ENCODE measurements at places on chromosomes 6 and 20.

DNA sequence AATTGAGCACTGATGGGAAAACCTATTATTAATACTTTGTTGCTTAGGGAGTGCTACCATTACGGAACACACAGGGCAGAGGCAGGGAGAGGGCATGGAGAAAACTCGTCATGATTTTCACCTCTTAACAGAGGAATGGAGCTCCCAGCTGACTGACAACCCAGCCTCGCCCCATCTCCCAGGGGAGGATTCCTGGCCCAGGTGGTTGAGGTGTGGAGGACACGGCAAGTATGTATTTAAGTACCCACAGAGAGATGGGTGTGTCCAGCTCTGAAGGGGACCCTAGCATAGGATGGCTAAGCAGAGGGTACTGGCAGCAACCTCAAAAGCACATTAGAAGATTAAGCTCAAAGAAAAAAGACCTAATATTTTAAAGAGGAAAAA is 261.9 kb upstream of the MOCS1 start:
- DNase-seq = no peak

GRCh38 chr20:38290829-38291814 is 12.8 kb upstream of the BPI start:
- DNase-seq = no peak

DNA sequence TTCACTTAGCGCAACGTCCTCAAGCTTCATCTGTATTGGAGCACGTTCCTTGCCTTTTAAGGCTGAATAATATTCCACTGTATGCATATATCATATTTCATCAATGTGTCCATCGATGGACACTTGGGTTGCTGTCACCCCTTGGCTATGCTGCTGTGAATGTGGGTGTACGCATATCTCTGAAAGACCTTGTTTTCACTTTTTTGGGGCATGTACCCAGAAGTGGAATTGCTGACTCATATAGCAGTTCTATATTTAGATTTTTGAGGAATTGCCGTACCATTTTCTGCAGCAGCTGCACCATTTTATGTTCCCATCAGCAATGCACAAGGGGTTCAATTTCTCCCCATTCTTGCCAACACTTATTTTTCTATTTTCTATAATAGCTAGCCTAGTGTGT is 22.8 kb upstream of the SLC23A2 start:
- no peak for DNase-seq

- no peak for DNase-seq
Measured at GRCh38 chr6:35620706-35621105, 68.0 kb downstream of the FKBP5 start.

DNA sequence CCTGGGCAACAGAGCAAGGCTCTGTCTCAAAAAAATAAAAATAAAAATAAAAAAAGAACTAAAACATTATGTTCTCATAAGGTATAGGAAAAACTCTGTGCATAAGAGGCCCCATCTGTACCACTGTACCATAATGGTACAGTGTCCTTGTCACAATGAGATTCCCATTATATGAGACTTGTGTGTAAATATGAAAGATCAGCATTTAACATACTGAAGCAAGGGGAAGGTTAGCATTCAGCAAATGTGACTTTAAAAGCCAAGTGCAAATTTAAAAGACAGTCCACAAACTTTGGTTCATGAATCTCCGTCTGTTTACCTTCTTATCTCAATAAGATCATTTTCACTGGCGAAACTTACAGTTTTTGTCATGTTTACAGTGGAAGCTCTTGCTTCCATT is 16.2 kb downstream of the DSP start:
- DNase-seq = no peak

- no peak for DNase-seq
Measured at GRCh38 chr6:57305107-57305506, 12.3 kb upstream of the PRIM2 start.

DNA sequence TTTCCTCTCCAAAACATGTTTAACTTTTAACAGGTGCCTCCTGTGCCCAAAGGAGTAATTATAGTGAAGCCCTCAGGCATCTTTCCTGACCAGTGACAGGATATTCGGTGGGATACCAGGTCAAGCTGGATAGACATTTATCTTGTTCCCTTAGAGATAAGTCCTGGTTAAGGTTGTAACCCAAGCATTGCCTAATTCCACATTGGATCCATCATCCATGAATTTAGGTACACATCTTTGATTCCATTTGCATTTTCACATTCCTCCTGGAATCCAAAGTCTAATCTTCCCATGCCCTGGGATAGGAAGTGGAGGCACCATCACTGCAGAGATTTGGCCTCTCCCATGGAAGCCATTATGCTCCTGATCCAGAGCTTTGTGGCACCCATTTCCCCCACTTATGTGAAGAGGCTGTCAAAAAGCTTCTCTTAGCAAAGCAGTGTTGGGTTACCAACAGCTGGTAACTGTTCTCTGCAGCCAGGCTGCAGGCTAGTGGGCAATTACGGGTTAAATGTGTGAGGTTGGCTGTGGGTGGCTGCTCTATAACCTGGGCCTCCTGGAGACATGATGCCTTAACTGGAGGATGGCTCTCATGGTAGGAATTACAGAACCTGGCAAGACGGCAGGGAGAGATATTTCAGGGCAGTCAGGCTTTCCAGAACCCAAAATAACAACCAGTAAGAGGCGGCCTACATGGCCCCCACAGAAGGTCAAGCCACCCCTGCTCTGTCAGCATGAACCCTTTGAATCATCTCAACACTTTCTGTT is 96.9 kb upstream of the VGLL2 start:
- DNase-seq = no peak

DNA sequence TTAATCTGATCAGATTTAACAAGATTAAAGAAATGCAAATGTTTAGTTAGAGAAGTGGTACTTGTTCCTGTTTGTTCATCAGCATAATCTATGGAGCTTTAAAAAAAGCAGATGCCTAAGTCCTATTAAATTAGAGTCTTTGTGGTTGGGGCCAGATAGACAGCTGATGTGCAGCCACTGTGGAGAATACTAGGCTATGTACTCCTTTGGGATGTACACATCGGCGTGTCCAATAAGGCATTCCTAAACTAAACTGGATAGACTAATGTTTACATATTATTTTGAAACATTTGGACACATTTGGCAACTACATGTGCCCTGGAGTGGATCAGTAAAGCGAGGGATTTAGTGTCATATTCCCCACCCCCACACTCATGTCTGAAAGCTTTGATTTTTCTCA is 459.5 kb downstream of the LMBRD1 start:
- no peak for DNase-seq

DNA sequence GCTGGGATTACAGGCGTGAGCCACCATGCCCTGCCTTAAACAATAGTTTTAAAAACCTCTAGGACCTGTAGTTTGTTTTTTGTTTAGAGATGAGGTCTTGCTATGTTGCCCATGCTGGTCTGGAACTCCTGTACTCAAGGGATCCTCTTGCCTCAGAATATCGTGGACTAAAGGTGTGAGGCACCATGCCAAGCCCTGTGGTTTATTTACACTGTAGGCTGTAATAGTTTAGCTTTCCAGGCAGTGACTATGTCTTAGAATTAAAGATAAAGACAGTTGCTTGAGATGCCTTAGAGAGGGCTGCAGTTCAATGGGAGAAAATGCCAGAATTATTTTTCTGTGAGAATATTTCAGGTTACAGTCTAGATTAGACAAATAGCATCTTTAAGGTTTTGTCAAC is 72.9 kb downstream of the SGK1 start:
- no peak for DNase-seq

- DNase-seq = no peak
Measured at GRCh38 chr20:17655865-17656479, 26.1 kb downstream of the RRBP1 start.

DNA sequence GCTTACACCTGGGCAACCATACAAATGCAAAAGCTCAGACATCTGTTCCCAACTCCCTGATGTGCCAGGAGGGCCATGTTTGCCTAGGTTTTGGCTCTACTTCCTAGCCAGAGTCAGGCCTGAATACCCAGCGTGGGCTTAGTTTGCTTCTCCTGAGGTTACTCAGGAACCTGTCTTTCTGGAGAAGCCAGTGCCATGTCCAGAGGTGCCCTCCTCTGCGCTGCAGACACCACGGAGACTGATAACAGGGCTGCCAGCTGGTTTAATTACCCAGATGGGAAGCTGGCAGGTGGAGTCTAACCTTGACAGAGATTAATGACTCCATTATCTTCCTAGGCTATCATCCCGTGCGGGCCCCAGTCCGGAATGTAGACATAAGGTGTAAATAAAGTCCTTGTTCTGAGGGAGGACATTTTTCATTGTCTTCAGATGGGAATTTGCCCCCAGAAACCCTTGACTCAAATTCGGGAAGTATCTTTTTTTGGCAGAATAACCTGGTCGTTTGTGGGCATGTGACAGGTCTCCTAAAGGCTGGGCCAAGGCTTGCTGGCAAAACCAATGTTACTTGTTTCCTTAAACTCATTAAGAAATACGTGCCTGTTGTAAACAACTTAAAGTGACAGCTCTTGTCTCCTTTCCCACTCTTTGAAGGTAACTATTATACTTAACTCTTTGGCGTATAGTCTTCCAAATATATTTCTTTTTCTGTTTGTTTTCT is 29.2 kb upstream of the ZNFX1 start:
- DNase-seq = no peak

- no peak for DNase-seq
Measured at GRCh38 chr20:57894096-57894495, 184.3 kb upstream of the PMEPA1 start.

DNA sequence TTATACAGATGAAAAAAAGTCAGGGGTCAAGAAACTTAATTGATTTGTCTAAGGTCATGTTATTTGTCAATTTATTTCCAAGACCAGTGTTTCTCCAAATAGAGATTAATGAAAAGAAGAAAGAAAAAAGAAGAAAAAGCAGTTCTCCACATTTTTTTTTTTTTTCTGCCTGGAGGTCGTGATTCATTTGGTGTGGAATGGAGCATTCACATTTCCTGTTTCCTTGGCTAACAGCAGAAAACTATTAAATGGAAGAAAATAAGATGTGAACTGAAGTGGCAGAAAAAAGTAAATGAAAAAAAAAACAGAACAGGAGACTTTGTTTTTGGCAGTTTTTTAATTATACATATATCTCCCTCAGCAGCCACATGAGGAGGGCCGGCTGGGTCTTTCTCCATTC is 470.8 kb upstream of the ZNF337 start:
- no peak for DNase-seq

GRCh38 chr20:6626805-6627204 is 140.7 kb upstream of the BMP2 start:
- no peak for DNase-seq

DNA sequence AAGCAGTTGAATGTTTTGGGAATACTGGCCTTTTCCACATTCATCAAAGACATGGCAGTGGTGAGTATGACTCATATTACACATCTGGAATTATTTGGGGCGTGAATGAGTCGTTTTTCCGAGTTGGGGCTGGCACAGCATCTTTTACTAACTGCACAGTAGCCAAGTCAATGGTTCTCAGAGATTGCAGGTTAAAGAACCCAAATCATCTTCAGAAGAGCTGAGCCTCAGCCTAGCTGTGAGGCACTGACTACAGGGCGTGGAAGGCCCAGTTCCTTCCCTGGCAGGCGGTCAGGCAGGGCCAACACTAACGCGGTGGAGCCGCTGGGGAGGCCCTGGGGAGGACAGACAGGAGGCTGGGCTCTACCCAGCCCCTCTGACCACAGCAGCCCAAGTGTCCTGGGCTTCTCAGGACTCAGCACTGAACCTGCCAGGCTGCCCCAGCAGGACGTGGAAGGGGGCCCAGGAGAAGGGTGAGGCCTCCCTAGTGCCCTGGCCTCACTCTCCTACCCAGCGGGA is 20.1 kb upstream of the HELZ2 start:
- DNase-seq = no peak

- DNase-seq = no peak
Measured at GRCh38 chr6:133314947-133315346, 73.8 kb downstream of the EYA4 start.

- no peak for DNase-seq
Measured at GRCh38 chr20:55354720-55355119, 650.6 kb downstream of the CBLN4 start.

GRCh38 chr6:3263096-3263495 is 4.3 kb downstream of the PSMG4 start:
- DNase-seq = no peak

- no peak for DNase-seq
Measured at GRCh38 chr6:105664931-105665330, 262.0 kb upstream of the PREP start.
